ENCODE measurements at places on chromosomes 4 and X. TPM values are rescaled to one million over a fixed set of nuclear protein-coding genes. Genes with fewer than 3 reads are reported as not detected.

DNA sequence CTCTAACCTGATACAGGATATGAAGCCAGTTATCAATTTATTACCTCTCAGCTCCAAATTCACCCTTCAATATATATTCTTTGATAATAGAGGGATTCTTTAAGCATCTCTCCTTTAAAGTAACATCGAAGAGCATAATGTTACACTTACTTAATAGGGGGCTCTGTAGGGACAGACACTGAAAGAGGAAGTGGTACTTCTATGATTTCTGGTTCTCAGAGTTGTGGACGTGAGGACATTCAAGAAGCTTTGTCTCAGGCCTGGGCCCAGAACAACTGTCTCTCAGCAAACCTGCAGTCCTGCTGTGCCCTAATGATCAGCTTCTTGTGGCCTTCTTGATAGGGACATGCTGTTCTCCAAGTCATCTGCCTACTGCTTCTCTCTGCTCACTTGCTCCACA lies 4.2 kb upstream of the ZXDB start:
- H3K27ac ChIP-seq = no peak overlapping the region
- H3K36me3 ChIP-seq = no peaks in the 10 kb centered on the region
- H3K27me3 ChIP-seq = peaks cover 3% of the 10 kb centered on the region
- H3K4me3 ChIP-seq = no peak overlapping the region
- no peak for DNase-seq
- H3K4me1 ChIP-seq = no peaks in the 10 kb centered on the region

GRCh38 chrX:153816831-153817690 lies 13.3 kb downstream of the PDZD4 start:
- H3K36me3 ChIP-seq = no peaks in the 10 kb centered on the region
- H3K4me3 ChIP-seq = no peak overlapping the region
- no peaks in the 10 kb centered on the region for H3K4me1 ChIP-seq
- H3K27ac ChIP-seq = no peak overlapping the region

DNA sequence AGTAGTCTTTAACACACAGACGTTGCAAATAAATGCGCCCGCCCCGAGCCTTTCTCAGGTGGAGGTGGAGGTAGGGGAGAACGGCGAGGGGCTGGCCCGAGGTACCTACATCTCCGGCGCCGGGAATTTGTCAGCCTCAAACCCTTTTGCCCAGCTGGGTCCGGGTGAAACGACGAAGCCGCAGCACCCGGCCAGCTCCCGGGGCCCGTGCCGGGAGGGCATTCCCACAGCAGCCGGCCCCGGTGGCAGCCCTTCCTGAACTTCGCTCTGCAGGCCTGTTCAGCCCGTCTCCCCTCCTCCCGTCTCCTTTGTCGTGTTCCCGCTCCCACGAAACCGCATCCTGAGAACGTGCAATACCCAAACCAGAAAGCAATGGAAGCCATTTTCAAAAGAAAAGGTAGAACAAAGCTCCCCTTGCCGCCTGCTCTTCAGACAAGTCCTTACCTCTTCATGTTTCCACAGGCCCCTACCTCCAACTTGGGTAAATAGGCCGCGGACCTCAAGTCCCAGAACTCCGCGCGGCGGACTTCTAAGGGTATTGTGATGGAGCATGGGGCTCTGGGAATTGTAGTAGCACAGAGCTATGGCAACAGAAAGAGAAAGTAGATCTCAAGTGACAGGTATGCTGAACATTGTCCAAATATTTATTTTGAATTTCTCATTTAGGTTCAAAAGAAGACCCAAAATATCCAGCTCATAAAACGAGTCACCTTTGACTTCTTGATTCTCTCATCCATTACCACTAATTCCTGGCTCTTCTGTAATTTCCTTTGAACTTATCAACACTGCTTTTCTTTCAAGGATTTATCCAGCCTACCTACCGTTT lies at the start of gene RBM41:
Gene RBM41, minus strand, starts transcription at position 501 of the 826 bp plus-strand sequence. Its CDS starts 49 bp downstream, at position 452.
- no peak within 1 kb of the TSS for H3K27ac ChIP-seq
- H3K36me3 ChIP-seq = peaks cover 9% of the 10 kb centered on the region
- H3K4me1 ChIP-seq = peaks cover 5% of the 10 kb centered on the region

DNA sequence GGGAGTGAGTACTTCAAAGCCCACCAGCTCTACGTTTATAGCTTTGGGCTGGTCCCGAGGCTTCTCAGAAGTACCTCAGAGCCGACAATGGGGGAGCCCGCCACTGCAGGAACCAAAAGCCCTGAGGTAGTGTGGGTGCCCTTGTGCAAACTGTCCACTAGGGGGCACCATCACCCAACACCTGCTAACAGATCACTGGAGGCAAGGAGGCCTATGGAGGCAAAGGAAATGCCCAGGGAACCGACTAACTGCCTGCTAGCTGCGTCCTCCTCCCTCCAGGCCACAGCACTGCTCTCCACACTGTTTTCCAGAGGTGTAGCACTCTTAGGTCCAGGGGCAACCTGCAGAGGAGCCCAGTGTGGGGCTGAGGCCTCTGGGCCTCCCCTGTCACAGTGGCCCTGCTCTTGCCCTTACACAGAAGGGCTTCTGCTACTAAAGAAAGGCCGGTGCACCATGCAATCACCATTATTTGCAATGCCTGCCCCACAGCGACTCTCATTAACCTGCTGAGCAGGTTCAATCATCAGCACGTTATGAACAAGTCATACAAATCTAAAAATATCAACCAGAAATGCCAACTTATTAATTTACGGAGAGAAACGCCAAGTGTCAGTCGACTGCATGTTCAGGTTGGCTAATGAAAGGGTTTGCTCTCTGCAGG lies 159.1 kb downstream of the NSUN7 start:
- H3K4me1 ChIP-seq = no peaks in the 10 kb centered on the region
- no peaks in the 10 kb centered on the region for H3K27me3 ChIP-seq
- H3K36me3 ChIP-seq = no peaks in the 10 kb centered on the region
- H3K4me3 ChIP-seq = no peak overlapping the region
- no peak overlapping the region for H3K27ac ChIP-seq

GRCh38 chr4:114318309-114318708 lies 280.3 kb upstream of the UGT8 start:
- H3K36me3 ChIP-seq = no peaks in the 10 kb centered on the region
- no peak overlapping the region for H3K27ac ChIP-seq
- H3K27me3 ChIP-seq = no peaks in the 10 kb centered on the region
- H3K4me1 ChIP-seq = peaks cover 16% of the 10 kb centered on the region
- no peak overlapping the region for H3K4me3 ChIP-seq

DNA sequence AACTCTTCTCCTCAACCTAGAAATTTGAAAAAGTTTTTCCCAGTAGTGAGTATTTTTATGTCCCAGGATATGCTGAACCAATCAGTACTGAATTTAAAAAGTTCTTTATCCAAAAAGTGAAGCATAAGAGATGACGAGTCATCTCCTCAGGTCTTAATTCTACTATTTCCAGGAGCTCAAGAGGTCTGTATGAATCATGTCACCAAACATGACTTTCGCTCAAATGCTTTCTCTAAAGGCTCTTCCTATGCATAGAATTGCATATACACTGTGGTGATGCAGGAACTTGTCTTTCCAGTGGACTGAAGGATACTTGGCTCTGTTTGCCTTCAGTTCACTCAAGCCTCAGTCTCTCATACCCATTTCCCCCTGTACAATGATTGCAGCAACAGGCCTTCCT lies 36.1 kb downstream of the ZNF41 start:
- H3K27ac ChIP-seq = no peak overlapping the region
- no peaks in the 10 kb centered on the region for H3K27me3 ChIP-seq
- peaks cover 3% of the 10 kb centered on the region for H3K36me3 ChIP-seq

- DNase-seq = no peak
- H3K27me3 ChIP-seq = no peaks in the 10 kb centered on the region
- no peaks in the 10 kb centered on the region for H3K36me3 ChIP-seq
- no peak overlapping the region for H3K4me3 ChIP-seq
- no peak overlapping the region for H3K27ac ChIP-seq
Observed at GRCh38 chr4:37725718-37726117, 39.5 kb upstream of the RELL1 start.

The SPARCL1 gene
- total RNA-seq = 54.7 TPM

The PJA1 gene
- 20.0 TPM for total RNA-seq

The HS3ST1 gene
- 0.87 TPM for total RNA-seq

The TAF7L gene
- total RNA-seq = not detected
